Foreskin keratinocyte (primary cell): ENCODE measurements at places on chromosomes 13 and 19. TPM values are rescaled to one million over a fixed set of nuclear protein-coding genes. Genes with fewer than 3 reads are reported as not detected.

- DNase-seq, result no peak
Observed at GRCh38 chr19:11887611-11888531, at the start of gene ZNF69. Gene ZNF69, plus strand, starts transcription at chr19:11887782. Its CDS starts 142 bp downstream, at chr19:11887924.

DNA sequence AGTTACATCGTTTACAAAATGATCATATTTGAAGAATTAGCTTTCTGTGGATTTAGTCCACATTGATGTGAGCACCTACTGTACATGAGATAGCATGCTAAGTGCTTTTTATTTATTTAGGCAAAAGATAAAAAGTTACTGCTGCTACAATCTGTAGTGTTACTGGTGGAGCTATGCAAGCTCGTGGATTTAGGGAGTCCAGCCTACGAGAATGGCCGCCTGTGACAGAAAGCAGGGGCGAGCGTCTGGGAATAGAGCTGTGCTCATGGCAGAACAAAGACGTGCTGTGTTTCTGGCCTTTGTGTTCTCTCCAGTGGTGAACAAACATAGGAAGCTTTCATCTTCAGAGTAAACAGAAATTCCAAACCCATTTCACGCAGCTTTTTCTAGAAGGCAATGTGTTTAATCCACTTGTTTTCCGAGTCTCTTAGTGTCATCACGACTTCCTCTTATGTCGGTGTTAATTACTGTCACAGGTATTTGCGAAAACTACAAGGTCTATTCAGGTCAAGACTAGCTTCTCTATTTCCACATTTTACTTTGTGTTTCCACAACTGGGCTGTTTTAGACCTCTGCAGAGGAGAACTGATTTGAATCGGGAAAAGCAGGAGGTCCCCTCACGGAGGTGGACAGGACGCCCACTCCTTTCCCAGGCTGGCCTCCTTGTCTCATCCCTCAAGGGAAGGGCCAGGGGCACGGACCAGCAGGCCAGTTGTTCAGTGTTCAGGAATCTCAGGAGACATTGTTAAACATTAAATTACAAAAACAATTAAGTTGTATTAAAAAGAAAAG, 67.3 kb downstream of the ATP11A start:
- no peak for DNase-seq

DNA sequence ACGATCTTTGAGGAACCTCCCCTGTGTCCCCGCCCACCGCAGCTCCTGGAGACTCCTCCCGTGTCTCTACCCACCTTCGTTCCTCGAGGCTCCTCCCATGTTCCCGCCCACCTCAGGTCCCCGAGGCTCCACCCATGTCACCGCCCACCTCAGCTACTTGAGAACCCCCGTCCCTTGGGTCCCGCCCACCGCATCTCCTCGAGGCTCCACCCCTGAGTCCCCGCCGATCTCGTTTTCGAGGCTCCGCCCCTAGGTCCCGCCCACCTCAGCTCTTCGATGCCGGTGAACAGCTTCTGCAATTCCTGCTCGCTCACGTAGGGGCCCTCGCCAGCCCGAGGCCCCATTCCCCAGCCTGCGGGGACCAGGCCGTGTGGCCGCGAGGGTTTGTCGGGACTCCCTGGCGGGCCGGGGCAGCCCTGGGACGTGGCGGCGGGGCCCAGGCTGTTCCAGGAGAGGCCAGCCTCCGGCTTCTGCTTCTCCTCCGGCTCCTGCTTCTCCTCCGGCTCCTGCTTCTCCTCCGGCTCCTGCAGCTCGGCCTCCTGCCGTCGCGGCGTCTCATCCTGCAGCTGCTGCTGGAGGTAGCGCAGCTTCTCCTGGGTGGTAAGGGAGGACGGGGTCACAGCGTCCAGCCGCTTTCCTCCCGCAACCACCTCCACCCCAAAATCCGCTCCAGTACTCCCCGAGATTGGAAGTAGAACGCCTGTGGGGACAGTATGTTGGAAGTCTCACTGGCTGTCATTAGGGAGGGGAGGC, 16.7 kb downstream of the TSKS start:
- no peak for DNase-seq

DNA sequence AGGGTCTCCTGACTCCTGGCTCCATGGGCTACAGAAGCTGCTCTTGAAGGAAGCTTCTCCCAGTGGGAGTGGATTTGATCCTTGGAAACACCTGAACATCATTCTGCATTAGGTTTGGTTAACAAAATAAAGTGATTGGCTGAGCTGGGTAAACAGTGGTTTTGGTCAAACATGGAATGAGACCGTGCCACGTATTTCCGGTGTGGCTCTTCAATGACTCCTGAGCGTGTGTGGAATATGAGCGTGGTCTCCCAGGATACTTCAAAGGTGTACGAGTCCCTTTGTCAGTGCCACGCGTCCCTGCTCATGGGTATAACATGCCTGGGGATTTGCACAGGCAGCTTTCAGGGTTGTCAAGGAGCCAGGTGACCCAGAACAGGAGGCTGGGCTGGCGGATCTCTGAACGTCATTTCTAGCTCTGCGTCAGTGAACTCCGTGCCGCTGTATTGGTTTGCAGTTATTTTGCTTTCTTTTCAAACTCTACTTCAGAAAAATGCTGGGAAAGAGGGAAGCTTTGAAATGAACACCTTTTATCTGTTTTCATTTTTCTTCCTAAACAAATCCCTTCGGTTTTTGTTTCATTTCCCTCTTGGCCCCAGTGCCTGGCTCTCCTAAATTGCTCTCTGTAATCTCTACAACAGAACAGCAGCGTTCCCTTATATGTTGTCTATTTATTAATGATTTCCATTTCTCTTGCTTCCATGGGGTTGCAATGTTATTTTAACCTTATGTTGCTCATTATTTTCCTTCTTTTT, 26.3 kb upstream of the GJB6 start:
- DNase-seq, result no peak

- no peak for DNase-seq
Observed at GRCh38 chr19:18989316-18989715, 44.0 kb downstream of the SUGP2 start.

GRCh38 chr13:75224053-75224742, 257.8 kb downstream of the TBC1D4 start:
- peak; percentile 62 for DNase-seq

GRCh38 chr19:49126575-49126974, 7.2 kb downstream of the PPFIA3 start:
- no peak for DNase-seq

DNA sequence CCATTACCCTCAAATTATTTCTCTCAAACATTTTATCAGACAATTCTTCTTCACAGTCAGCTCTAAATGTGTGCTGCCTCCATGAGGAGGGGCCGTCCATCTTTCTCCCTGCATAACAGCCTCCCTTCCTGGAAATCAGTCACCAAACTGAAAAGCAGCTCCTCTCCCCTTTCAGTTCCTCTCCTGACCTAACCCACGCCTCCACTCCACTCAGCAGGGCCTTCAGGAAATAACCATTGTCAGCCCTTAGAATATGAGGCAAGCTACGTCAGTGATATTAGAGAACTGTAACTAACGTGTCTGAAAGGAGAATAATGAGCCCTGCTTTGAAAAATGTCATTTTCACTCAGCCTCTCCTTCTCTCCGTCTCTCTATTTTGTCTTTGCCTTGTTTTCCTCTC, 116.2 kb downstream of the OLFM4 start:
- no peak for DNase-seq

- peak; percentile 3 for DNase-seq
Observed at GRCh38 chr13:79187917-79188690, 218.0 kb downstream of the RBM26 start.

DNA sequence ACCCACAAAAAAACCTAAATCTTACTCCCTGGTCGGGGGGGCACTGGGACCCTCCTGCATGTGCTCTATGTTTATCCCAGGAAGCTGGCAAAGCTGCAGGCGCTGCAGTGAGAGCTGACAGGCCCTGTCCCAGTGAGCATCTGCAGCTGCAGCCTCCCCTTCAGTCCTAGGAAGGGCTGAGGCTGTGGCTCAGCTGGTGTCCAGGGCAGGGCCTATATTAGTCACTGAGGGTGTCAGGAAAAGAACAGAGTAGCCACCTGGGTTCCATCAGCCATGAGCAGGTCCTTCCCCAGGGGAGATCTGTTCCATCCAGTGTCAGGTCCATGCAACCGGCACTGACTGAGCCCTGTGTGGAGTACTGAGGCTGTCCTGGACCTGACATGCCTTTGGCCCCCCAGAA, 120.5 kb downstream of the TNFRSF19 start:
- no peak for DNase-seq

DNA sequence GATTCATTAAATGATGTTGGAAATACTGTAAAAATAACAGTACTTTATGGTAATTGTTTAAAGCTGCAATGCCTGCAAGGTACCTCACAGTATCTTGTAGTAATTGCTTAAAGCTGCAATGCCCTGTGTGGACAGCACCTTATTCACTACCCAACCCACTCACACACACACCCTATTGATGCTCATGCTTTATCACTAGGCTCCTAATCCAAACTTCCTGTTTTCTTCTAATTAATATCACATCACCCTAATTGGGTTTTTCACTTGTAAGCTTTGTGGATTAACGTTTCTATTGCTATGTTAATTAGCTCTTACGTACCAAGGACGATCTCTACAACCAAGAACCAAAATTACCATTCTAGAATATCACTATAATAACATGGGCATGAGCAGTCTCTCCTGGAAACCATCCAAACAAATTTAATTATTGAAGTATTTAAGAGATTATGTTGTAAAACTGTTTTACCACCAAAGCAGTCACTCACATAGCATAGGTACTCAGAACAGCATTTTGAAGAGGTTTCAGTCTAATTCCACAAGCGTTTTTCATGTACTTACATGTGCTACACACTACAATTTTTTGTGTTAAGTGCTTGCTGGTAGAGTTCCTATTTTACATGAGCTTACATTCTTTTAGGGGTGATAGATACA, 303.8 kb downstream of the PCDH9 start:
- DNase-seq, result peak; percentile 60

DNA sequence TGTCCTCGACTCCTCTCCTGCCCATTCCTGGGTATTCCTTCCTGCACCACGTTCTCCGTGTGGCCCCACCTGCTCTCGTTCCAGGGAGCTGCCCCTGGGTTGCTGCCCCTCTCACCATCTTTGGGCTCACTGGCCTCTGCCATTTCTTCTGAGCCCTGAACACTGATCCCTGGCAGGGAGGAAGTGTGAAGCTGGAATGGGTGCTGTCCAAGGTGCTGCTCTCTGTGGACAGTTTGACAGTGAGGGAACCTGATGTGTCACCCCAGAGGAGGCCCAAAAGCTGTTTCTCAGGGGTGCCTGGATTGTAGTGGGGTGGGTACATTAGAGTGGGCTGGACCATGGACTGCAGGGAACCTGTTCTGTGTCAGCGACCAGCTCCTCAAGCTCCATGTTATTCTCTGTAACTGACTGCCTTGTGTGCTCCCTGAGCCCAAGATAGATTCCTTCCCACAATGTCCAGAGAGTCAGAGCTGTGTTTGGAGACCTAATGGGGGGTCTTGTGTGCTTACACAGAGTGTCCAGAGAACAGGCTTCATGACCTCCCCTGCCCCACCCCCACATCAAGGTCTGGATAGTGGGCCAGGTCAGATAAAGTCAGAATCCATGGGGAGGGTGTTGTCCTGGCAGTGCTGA, 7.2 kb upstream of the CEACAM8 start:
- DNase-seq, result peak; percentile 15

DNA sequence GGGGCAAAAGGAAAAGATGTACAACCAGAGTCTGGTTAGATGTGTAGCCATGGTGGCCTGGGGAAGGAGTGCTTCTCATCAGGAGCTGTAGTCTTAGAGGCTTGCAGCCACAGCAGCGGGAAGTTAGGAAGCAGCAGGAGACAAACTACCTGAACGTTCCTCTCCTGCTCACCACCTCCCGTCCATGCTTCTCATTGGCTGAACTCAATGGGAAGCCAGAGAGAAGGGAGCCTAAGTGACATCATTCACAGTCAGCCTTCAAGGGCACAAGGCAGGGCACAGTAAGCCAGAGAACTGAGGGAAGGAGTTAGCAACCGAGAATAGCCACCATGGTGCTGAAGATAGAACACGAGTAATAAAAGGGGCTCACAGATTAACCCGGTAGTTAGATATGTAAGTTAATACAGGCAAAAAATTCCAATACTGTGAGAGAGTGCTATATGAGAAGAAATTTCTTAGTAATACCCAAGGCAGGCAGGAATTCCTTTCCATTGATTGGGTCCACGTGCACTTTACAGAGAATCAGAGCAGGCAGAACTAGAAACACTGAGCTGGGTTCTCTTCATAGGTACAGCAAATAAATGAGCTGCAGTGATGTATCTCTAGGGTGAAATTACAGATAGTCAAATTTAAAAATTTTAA, 391.5 kb upstream of the DACH1 start:
- DNase-seq, result no peak

DNA sequence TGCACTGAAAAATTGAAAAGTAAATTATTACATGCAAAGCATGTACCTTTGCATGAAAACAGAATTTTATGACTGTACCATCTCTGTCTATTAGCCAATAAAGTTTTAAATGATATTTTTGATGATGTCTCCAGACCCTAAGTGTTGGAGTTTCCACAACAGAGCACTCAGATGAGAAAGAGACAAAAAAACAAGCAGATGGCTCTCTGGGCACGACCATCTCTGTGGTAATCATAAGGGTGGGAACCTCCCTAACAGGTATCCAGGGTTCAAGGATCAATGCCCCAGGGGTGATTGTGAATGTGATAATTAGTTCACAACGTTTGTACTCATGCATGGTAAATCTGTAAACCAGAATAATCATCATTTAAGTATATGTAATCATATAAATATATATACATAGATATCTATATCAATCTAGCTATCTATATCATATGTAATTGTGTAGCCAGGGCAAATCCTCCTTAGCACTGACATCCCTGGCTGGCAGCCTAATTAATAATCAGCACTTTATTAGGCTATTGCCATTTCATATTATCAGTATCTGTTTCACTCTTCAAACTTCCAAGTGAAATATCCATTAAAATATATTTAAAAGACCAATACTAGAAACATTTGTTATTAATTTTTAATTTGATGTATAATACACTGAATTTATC, 41.2 kb upstream of the FAM124A start:
- DNase-seq, result no peak

- DNase-seq, result no peak
Observed at GRCh38 chr13:98217597-98217996, 40.5 kb upstream of the RNF113B start.

DNA sequence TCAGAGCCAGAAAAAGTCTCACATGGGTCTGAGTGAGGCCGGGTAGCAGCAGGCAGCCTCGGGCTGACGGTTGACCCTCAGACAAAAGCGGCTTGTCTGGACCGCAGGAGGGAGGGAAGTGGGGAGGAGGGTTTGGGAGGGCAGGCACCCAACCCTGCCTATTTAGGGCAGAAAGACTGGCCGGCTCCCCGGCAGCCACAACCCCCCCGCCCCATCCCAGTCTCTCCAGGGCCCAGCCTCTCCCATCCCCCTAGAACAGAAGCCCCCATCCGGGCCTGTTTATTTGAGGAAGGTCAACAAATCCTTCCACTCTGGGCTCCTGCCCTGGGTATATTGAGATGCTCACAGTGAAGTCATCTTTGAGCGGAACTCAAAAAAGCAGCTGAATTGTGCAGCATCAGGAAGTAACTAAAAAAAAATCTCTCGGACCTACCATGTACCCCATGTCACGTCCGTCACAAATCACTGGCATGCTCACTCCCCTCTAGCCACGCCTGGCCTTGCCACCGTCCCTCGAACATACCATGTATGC, 6.3 kb downstream of the DACT3 start:
- DNase-seq, result no peak

MATK gene
- polyA plus RNA-seq, result not detected in 2 replicates

DNASE2 gene
- polyA plus RNA-seq, result 36.1 and 44.0 TPM in 2 replicates

ZNF625 gene
- 1.9 and 2.5 TPM in 2 replicates for polyA plus RNA-seq

GIPC3 gene
- polyA plus RNA-seq, result 0.01 TPM in 1 of 2 replicates, not detected in the other

NLRP7 gene
- not detected in 2 replicates for polyA plus RNA-seq

OR7D2 gene
- polyA plus RNA-seq, result not detected in 2 replicates

HMG20B gene
- 72.2 and 77.7 TPM in 2 replicates for polyA plus RNA-seq
